ENCODE measurements at places on chromosomes 5 and 9.

DNA sequence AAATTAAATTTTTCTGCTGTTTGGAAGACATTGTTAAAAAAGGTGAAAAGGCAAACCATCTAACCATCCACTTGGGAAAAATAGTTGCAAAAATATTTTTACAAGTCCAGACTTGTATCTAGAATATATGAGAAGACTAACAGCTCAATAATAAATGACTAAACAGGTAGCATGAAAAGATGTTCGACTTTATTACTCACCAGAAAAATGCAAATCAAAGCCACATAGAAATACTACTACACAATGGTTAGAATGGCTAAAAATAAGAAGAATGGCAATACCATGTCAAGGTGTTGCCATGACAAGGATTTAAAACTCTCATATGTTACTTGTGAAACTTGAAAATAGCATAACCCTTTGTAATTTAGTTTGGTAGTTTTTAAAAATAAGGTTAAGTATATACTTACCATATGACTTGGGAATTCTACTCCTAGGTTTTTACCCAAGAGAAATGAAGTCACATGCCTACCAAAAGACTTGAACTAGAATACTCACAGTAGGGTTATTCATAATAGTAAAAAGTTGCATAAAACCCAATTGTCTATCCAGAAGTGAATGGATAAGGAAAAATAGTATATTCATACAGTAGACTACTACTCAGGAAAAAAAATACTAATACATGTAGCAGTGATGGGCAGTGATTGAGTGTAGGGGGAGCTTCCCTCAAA, 93.8 kb downstream of the VPS13A start:
- no peak for DNase-seq

DNA sequence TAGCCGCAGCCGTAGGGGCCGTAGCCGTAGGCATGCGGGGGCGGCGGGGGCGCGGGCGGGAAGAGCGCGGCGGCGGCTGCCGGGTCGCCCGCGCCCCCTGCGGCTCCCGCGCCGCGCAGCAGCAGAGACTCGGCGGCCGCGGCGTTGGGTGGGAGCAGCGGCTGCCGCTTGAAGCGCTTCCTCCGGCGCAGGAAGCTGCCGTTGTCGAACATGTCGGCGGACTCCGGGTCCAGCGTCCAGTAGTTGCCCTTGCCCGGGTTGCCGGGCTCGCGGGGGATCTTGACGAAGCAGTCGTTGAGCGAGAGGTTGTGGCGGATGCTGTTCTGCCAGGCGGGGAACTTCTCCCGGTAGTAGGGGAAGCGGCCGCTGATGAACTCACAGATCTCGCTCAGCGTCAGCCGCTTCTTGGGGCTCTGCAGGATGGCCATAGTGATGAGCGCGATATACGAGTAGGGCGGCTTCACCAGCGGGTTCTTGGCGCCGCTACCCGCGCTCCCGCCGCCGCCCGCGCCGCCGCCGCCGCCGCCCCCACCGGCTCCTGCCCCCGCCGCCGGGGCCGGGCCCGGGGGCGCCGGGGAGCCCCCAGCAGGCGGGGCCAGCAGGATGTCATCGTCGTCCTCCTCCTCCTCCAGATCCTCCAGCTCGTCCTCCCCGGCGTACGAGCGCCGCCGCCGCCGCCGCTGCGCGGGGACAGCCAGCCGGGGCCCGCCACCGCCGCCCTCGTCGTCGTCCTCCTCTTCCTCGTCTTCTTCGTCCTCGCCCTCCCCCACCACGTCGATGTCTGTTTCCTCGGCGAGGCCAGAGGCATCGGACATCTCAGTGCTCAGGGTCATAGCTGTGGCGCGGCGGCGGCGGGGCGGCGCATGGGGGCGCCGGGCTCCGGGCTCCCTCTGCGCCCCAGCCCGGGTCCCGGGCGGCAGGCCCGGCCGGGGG, 781 bp downstream of the FOXD1 start:
- DNase-seq = no peak

DNA sequence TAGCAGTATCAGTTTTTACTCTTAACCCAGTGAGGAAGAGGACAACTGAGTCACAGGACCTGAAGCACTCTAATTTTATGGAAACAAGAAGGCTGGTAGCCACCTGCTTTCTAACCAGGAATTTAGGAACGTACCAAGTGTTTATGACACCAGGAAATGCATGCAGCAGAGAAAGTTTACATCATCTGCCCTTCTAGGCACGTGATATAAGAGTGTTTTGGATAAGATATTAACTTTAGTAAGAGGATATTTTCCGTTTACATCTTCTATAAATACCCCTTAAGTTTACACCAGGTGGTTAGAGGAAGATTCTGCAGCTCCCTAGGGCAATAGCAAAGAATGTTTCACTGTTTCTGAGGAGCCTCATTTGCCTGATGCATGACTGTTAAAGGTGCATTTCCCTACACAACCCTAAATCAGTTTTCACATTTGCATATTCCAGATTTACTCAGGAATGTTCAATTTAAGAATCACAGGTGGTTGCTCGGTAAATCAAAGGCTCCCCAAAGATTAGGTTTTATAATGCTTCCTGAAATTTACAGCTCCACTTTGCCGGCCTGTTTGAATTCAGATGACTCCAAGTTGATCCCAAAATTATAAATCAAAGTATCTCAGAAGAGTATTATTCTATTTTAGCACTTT, 1.8 kb downstream of the TSC1 start:
- DNase-seq = no peak

DNA sequence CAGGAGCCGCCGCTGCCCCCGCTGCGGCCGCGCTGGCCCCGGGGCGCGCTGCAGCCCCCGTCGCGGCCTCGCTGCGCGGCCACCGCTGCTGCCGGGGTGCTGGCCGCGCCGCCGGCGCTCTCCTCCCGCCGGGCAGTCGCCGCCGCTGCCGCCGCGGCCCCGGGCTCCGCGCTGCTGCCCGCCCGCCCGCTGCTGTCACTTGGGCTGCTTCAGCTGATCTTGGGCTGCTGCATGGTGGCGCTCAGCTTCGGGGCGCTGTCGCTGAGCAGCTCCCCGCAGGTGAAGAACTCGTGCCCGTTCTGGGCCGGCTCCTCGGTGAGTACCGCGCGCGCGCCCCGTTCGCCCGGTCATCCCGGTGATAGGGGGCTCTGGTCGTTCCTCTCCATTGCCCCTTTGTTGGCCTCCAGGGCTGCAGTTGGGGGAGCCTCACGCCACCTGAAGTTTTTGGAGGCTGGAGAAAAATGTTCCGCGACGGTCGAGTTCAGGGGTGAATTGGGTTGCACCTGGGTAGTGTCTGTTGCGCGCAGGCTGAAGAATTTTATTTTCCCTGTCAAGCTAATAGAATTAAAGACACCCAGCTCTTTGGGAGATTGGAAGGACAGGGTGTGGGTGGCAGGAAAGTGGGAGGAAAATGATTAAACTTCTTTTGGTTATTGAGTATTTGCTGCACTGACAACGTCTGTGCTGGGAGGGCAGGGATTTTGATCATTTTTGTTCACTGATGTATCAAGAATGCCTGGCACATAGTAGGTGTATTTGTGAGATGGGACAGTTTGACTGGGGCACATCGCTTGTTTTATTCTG, 596 bp downstream of the ENTREP1 start:
- no peak for DNase-seq

DNA sequence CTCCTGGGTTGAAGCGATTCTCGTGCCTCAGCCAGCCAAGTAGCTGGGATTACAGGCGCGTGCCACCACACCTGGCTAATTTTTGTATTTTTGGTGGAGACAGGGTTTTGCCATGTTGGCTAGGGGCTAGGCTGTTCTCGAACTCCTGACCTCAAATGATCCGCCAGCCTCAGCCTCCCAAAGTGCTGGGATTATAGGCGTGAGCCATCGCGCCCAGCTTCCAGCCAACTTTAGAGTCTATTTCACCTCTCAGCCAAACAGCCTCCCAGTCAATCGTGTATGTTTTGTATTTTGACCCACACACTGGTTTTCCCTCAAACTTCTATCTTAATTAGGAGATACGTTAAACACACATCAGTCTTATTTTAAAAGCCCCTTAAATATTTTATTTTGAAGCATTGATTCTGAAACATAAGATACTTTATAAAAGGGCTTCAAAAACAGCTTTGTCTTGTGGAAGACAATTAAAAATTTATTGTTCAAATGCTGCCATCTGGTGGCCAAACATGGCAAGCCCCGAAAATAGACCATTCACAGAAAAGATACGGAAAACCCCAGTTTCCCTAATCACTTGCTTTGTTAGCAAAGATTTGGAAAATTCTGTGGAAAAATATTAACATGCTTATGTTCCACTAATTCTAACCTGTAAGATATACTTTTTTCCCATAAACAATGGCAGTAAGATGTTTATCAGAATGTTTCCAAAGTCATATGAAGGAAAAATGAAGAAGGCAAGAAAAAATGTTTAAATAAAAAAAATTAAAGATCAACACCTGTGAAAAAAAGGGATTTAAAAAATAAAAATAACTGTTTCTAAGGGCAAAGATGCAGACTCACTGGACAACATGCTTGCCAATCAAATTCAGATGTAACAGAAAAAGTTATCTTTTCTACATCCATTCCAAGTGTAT, 33.1 kb downstream of the APTX start:
- peak; percentile 41 for DNase-seq

- DNase-seq = no peak
Measured at GRCh38 chr5:74294231-74294705, 346.3 kb downstream of the ENC1 start.

- DNase-seq = no peak
Measured at GRCh38 chr9:124353811-124354274, 61.4 kb downstream of the PSMB7 start.

GRCh38 chr9:22954964-22955363, 508.3 kb downstream of the DMRTA1 start:
- no peak for DNase-seq

GRCh38 chr5:36950586-36951457, 74.3 kb downstream of the NIPBL start:
- DNase-seq = no peak

DNA sequence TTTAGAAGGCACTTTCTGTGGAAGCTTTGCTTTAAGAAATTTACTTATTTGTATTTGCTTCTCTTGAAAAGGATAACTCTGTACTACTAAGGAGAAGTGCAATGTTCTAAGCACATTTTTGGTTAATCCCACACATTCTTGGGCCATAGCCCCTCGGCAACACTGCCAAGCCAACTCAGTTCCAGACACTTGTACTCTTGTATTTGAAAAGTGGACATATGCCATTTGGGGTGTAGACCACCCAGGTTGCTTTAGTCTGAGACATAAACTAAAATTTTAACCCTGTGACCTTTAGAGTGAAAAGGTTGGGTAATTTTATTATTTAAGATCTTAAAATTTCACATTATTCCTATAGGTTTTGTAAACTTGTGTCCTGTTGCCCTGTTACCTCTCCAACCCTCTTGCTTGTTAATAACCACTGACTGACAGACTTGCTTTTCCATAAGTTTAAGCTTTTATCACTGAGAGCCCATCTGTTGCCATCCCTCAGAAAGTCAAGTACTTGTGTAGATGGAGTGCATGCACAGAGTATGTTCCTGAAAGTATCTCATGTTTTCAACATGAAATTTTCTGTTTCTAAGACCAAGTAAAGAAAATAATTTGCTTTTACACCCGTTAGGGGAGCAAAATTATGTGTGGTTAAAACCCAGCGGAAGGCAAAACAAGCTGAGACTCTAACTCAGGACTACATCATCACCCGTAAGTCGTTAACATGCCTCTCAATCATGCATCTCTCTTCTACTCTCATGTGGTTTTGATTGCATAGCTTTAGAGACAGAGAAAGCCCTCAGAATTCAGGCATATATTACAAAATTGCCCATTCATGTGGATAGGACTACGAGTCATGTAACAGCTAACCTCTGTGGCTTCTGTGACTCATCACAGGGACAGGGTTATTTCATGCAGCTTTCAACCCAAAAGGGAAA, 117.3 kb downstream of the GDNF start:
- DNase-seq = peak; percentile 11

- no peak for DNase-seq
Measured at GRCh38 chr5:118857700-118858099, 130.6 kb downstream of the DTWD2 start.

GRCh38 chr5:142411656-142412425, 87.0 kb upstream of the SPRY4 start:
- no peak for DNase-seq

DNA sequence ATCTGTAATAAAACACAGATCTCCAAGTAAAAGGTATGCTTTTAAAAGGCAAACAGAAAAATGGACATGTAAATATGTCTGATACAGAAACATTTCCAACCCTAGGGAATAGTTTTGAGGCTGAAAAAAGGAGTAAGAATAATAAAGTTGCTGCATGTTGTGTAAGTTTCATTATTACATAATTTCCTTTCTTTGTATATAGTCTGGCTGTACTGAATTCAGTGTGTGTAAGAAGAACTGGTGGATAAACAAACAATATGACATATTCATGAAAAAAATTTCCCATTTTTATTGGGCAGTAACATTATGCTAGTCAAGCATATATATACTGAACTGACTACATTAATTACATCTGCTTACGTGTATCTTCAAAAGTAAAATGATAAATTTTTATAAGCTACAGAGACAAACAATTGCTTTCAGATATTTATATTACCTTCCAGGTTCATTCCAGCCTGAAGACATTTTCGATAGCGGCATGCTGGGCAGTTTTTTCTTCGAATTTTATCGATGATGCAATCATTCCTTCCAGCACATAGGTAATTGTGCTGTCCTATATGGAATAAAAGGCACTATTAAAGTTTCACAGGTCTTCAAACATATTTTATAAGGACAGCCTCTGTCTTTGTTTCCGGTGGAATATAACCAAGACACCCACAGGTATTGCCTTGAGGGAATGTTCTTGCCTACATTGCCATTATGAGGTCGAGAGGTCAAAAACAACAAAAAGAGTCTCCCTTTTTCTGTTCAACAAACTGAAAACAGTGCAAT, 93.6 kb downstream of the NR3C1 start:
- no peak for DNase-seq

- DNase-seq = no peak
Measured at GRCh38 chr5:87368601-87369000, 44.1 kb downstream of the CCNH start.

GRCh38 chr9:136031741-136032730, 63.1 kb downstream of the NACC2 start:
- DNase-seq = no peak

DNA sequence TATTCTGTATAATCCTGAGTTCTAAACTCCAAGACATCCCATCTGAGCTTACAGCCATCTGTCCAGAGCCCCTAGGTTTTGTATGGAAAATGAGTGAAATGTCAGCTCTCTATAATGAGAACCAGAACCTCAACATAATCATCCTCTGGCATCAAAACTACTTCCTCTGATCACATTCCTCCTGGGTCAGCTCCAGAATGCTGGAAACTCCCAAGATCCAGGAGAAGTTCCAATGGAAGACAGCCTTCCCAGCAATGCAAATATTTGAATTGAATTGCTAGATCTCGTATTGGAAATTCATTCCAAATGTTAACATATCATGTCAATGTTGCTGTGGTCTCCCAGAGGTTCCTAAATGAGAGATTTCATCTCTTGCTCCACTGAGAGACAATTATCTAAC, 23.8 kb downstream of the C9 start:
- DNase-seq = no peak

DNA sequence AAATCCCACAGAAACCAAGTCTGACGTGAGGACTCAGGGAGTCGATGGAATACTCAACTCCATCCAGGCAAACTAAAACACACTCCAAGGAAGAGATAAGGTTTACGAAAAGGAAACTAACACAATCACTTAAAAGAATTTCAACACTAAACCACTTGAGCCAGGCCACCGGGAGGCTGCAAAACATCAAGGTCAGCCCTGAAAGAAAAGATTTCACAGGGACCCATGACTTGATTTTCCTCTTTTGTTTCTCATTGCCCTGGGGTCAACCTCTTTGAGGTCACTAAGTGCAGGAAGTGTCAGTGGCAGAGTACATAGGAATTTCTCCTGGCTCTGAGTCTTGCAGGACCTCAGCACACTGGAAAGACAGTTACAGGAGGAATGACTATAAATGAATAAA, 77.8 kb upstream of the TARS1 start:
- DNase-seq = no peak

- no peak for DNase-seq
Measured at GRCh38 chr9:27408001-27408400, 111.1 kb upstream of the EQTN start.
